ENCODE measurements at places on chromosomes 2 and 18.

DNA sequence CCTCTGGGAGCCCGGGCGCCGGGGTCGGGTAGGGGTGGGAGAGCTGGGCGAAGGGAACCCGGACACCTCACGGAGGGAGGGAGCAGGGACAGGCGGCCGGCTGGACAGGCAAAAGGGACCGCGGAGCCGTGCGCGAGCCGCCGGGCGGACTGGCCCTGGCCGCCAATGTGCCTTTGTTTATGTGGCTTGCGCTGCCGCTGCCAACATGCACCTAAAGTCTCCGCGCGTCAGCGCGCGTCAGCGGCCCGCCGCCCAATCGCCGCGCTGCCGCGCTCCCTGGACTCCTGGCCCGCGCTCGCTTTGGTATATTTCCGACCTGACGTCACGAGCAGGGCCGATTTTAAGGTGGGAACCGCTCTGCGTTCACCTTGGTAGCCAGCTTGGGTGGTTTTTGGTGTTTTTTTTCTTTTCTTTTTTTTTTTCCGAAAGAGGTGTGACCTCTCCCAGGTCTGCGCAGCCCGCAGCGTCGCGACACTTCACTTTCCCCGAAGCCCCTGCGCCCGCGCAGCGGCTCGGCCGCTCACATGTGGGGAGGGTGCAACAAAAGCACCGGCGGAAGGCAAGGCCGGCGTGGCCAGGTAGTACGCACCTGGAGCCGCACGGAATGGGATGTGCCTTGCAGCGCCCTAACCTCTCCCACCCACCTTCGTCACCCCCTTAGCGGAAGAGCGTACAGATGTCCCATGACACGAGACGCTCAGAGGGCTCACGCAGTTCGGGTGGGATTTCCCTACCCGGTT is at the start of gene NR4A2:
NR4A2 (minus strand) TSS at position 188 of the 740 bp plus-strand sequence. CDS start 2,535 bp downstream, outside the sequence.
- peak; percentile 88 for DNase-seq

GRCh38 chr2:38765149-38765548 is 12.9 kb upstream of the GEMIN6 start:
- DNase-seq = no peak

DNA sequence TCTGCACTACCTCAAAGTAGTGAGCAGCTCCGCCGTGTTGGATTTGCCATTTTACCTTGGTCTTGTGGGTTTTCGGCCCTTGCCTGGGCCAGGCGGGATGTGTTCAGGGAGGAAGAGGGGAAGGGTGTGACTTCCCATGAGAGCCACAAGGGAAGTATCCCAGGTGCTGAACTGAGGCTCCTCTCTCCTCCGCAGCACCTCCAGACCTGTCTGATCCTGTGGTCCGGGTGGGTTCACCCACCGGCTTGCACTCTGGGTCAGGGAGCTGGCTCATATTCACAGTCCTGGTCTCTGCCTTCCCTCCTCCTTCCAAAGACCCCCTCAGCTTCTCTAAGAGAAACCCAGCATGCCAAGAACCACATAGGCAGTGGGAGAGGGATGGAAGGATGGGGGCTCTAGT is 235.8 kb downstream of the SEPTIN10 start:
- no peak for DNase-seq

- DNase-seq = peak; percentile 22
Observed at GRCh38 chr2:99085421-99085820, 56.1 kb upstream of the C2orf15 start.

DNA sequence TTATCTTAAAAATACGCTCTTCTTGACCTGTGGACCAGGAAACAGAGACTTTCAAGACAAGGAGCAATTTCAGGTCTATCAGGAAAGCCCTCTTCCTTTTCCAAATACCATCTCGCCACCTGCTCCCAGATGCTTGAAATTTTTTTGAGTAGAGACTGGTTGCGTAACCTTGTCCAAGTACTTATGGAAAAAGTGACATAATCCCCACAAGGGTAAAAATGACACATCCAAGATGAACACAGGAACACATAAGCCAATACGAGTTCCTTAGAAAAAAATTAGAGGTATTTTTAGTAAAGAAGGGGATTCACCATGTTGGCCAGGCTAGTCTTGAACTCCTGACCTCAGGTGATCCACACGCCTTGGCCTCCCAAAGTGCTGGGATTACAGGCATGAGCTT is 1.8 kb downstream of the SERPINB13 start:
- DNase-seq = peak; percentile 66

- peak; percentile 4 for DNase-seq
Observed at GRCh38 chr2:71630454-71631328, 177.3 kb downstream of the DYSF start.

DNA sequence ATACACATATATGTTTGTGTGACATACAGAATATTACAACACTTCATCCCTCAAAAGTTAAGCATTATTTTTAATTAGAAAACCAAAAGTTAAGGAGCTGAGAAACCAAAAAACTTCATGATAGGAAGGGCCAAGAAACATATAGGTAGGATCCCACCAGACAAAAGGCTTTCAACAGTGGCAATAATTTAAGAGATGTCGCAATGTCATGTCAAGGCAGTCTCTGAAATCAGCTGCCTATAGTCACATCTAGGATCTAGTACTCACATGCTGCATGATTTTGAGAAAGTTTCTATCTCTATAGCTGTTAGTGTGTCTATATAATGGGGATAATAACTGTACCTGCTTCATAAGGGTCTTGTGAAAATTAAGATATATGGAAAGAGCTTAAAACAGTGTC is 72.7 kb downstream of the SPIRE1 start:
- DNase-seq = peak; percentile 34

DNA sequence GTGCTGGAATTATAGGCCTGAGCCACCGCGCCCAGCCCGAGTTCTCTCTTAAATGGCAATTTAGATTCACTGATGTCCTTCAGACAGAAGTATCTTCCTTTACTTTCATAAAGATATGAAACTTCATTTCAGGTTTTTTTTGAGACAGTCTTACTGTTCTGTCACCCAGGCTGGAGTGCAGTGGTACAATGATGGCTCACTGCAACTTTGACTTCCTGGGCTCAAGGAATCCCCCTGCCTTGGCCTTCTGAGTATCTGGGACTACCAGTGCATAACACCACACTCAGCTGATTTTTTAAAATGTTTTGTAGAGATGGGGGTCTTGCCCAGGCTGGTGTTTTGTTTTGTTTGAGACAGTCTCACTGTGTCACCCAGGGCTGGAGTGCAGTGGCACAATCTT is 13.2 kb downstream of the ITGB1BP1 start:
- DNase-seq = no peak

- no peak for DNase-seq
Observed at GRCh38 chr18:29556070-29556469, 1379.1 kb upstream of the CDH2 start.

- no peak for DNase-seq
Observed at GRCh38 chr2:10054424-10054823, 11.1 kb downstream of the KLF11 start.

- no peak for DNase-seq
Observed at GRCh38 chr2:12577091-12577490, 139.6 kb upstream of the TRIB2 start.

- DNase-seq = no peak
Observed at GRCh38 chr18:45449418-45450227, 165.7 kb upstream of the SLC14A2 start.

DNA sequence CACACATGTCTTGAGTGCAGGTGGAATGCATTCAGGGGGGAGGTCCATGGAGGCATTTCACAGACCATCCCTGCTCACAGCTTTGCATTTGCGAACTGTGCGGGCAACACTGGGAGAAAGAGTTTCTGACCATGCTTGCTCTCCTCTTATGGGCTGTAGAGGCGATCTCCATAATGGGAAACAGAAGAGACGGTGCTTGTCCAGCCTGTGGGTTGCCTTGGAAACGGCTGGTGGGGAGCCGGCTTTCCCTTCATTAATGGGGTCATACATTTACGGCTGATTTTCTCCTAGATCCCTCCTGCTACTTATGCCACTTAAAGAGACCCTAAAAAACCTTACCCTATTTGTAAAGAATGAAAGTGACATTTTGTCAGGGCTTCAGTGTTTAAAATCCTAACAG is 147.4 kb downstream of the SOX11 start:
- DNase-seq = no peak

DNA sequence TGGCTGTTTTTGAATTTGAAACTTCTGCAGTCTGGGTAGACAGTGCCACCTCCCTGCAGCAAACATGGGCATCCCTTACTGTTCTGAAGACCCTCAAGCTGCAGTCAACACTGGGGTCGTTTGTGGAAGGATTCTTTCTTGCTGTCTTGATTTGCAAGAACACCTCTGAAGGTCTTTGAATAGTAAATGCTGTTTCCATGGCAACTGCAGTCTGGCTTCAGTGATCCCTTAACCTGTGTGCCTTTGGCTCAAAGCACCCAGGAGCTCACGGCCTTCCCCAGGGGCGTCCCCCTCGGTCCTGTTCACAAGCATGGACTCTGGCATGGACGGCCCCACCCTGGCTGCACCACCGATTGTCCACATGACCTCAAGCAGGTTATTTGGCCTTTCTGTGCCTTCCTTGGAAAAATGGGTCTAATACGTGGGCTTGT is 38.3 kb downstream of the LRRFIP1 start:
- no peak for DNase-seq
